Endodermal cell (in vitro differentiated cells): ENCODE measurements at places on chromosomes 12 and 14.
A peak's percentile ranks its signal among the peaks of the same experiment; 100 is the strongest.

GRCh38 chr12:102052192-102053061, 9.4 kb downstream of the WASHC3 start:
- DNase-seq: peak; percentile 62

- DNase-seq: peak; percentile 92
Measured at GRCh38 chr14:73741386-73741875, 27.2 kb upstream of the PNMA1 start.

GRCh38 chr12:88207921-88208620, 66.0 kb downstream of the TMTC3 start:
- no peak for DNase-seq

GRCh38 chr12:103769240-103769945, 71.6 kb downstream of the NT5DC3 start:
- peak; percentile 78 for DNase-seq

DNA sequence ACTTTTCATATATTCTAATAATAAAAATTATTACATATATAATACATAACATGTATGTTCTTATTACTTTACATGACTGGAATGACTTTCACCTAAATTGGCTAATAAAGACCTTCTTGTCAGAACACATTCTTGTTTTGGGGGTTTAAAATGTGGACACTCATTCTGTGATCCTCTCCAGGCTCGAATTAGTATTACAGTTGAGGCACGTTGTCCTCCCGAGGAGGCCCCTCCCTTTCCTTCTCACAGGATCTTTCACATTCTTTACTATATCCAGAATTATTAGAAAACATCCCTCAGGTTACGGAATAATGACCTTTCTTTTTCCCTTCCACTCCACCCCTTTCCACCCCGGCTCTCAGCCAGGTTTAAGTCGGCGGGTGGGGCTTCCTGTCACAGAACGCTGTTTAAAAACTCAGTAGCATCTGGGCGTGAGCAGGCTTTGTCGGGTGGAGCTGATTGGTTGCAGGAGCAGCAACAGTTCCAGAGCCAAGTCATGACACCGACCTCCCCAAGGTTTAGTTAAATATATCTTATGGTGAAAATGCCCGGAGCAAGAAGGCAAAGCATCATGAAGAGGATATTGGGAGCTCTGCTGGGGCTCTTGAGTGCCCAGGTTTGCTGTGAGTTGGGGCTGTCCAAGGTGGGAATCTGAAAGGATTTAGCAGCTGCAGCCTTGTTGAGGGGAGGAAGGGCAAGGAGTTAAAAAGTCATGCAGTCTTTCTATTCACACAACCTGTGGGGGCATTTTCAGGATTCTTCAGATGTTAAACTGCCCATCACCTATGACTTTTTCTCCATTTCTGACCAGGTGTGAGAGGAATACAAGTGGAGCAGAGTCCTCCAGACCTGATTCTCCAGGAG, 396.7 kb upstream of the OR4E1 start:
- DNase-seq: peak; percentile 80

DNA sequence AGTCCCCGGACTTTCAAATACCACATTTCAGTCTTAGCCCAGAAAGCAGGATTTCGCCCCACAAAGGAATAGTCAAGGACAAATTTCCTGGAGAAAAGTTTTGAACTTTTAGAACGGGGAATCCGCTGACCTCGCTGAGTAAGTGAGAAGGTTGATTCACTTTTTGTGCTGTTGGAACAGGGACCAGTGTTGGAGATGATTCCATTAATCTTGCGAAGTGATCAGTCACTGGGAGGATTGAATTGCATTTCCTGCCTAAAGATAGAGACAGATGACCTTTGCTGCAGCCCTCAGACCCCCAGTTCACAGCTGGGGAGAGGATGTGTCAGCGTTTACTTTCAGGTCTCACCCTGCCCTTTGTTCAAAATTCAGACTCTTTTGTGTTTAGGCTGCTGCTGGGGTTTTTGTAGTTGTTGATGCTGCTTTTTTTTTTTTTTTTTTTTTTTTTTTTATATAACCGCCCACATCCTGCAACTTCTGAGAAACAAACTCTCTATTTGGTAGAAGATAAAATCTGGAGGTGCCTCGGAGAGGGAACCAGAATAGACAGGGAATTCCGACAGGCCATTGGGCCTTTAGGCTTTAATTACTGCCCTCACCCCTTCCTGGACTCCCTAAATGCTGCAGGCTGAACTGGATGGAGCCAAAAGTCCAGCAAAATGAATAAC, 9.8 kb upstream of the KDM2B start:
- DNase-seq: no peak

- DNase-seq: peak; percentile 67
Measured at GRCh38 chr12:132222096-132222807, 78.0 kb downstream of the NOC4L start.

DNA sequence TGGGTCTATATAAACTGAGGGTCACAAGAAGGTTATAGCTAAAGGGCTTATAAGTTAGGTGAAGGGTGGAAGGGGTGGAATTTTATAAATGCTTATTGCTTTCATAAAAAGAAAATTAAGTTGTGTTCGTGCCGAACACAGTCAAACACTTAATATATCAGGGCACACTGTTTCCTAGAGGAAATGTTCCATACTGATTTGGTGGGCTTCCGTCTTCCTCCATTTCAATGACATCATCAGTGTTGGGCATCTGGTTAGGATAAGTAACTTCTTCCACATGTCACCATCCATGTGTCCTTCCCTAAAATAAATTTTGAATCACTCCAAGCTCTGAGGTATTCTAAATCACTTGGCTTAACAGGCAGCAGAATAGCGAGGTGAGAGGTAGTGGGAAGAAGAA, 466.4 kb downstream of the MED13L start:
- DNase-seq: no peak

GRCh38 chr14:74038020-74038859, 19.1 kb downstream of the BBOF1 start:
- no peak for DNase-seq

DNA sequence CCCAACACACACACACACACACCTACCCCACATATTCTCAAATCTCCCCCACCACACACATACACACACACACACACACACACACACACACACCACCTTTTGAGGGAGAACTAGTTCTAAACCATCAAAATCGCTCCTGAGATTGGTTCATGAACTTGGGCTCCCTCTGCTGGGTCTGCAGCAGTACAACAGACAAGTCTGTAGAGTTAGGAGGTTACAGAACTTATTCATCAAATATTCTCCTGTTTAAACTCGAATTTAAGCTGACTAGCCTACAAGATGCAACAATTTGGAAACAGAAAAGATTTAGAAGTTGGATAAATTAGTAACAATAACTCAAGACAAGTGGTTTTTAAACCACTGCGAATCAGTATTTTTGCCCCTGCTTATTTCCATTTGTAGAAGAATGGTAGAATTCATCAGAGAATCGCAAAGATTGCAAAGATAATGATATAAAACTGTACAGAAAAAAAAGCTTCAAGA, 136.4 kb upstream of the USP15 start:
- peak; percentile 84 for DNase-seq

GRCh38 chr12:28327722-28328121, 137.5 kb downstream of the CCDC91 start:
- DNase-seq: no peak
